Activated CD8-positive, alpha-beta T cell treated with anti-CD3 and anti-CD28 coated beads for 36 hours (primary cell): ENCODE measurements at places on chromosomes 7 and 10. TPM values are rescaled to one million over a fixed set of nuclear protein-coding genes. Genes with fewer than 3 reads are reported as not detected.

DNA sequence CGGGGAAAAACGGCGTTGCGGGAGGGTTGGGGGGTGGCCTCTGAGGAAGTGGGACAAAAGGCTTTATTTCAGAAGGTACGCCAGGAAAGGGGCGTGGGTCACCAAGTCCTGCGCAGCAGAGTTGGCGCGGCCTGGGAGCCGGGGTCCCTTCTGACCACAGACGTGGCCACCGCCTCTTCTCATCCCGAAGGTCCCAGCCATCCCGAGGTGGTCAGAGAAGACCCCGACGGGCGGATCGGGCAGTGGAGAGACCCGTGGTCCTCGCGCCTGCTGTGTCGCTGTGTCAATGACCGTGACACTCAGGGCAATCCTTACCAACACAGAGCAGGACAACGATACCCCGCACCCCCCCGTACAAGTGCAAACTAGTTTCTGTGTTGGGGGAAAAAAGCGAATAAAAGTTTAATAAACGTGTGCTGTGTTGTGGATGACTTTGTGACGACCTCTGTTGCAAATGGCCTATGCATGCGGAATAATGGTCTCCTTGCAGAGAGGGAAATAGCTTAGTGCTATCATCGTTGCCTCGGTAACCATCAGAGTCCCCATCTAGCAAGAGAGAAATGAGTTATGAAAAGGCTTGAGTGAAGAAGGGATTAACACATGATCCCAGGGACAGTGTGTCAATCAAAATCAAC is 19.4 kb upstream of the GATA3 start:
- no peak for DNase-seq

GRCh38 chr10:129505500-129506075 is 38.5 kb downstream of the MGMT start:
- DNase-seq, result no peak

DNA sequence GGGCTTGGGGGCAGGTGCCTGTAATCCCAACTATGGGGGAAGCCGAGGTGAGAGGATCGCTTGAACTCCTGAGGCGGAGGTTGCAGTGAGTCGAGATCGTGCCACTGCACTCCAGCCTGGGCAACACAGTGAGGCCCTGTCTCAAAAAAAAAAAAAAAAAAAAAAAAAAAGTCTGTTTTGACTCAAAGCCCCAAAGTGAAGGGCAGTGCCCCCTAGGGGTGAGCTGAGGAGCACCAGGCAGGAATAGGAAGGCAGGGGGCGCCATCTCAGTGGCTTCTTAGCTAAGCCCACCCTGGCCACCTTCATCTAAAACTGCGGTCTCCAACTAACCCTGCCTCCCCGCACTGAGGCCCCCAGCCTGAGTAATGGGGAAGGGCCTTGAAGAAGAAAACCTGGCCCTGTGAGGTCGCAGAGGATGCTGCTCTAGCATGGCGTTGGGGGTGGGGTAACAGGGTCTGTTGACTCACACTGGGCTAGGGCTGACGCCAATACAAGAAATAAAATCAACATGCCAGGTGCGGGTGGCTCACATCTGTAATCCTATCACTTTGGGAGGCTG is 9.8 kb downstream of the PODXL start:
- DNase-seq, result peak; percentile 74

- no peak for DNase-seq
Observed at GRCh38 chr10:94300042-94300441, 62.7 kb downstream of the NOC3L start.

GRCh38 chr10:7093368-7093767 is 317.5 kb downstream of the SFMBT2 start:
- DNase-seq, result no peak

LAMB4 gene
- not detected for total RNA-seq

GRCh38 chr7:44079331-44080021 is 2.9 kb downstream of the POLM start:
- DNase-seq, result peak; percentile 55

DNA sequence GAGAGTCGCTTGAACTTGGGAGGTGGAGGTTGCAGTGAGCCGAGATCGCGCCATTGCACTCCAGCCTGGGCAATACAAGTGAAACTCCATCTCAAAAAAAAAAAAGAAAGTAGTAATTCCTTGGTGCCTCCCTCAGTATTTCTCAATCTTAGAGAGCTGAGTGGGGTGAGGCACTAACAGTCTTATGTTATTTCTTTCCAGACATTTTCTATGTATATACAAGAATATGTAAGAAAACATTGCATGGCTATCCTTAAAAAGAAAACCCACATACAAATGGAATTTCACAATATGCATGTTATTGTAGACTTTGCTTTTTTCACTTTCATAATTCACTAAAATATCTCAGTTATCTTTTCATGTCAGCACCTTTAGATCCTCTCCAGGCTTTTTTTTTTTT is 13.6 kb upstream of the SLF2 start:
- DNase-seq, result no peak

GRCh38 chr7:156751319-156751718 is 110.7 kb downstream of the RNF32 start:
- peak; percentile 62 for DNase-seq

- DNase-seq, result no peak
Observed at GRCh38 chr7:142749218-142749993, at the start of gene PRSS1. Gene PRSS1 (plus strand): TSS chr7:142749472. CDS start chr7:142749485, 13 bp downstream.

GRCh38 chr7:99380823-99381663 is 6.5 kb downstream of the ARPC1B start:
- peak; percentile 97 for DNase-seq

NUDT1 gene
- total RNA-seq, result 90.2 TPM

GRCh38 chr10:2225609-2226008 is 488.3 kb upstream of the ADARB2 start:
- no peak for DNase-seq

- no peak for DNase-seq
Observed at GRCh38 chr10:125629758-125630376, 53.1 kb downstream of the TEX36 start.

- DNase-seq, result no peak
Observed at GRCh38 chr7:142806022-142806356, 35.2 kb downstream of the PRSS2 start.

- no peak for DNase-seq
Observed at GRCh38 chr10:6019010-6019782, 41.9 kb upstream of the IL15RA start.

CFAP69 gene
- total RNA-seq, result 0.07 TPM

- no peak for DNase-seq
Observed at GRCh38 chr10:61332581-61332980, 120.6 kb downstream of the TMEM26 start.

DNA sequence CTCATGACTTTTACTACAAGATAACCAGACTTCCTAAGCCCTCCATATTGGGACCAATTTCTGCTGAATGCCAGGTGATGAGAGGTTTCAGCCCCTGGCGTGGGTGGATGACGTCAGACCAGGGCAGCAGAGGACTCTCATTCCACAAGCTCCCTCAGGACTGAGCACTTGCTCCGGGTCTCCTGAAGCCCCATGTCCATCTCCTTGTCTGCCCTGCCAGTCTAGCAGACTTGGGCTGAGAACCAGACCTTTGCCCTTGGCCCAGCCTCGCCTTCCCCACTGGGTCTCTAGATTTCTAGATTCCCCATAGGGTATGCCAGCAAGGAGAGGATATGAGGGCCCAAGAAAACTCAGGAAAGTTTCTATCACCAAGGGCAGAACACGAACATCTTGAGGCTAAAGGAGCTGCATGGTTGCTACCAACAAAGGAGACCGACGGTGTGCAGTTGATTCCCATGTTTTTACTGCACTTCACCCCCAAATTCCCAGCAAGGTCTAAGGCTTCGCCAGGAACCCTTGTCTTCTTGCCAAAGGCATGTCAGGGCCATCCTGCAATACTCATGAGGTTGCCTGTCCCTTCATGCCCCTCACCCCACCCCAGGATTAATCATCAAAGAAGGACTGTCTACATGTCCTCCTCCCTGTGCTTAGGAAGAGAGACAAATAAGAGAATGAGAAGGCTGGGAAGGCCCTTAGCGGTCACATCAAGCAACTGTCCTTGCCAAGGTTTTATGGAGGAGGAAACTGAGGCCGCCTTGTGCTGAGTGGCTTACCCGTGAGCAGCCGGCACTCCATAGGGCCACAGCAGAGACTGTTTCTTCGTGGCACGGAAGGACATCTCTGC is 96.5 kb upstream of the MACROH2A2 start:
- DNase-seq, result no peak

DNA sequence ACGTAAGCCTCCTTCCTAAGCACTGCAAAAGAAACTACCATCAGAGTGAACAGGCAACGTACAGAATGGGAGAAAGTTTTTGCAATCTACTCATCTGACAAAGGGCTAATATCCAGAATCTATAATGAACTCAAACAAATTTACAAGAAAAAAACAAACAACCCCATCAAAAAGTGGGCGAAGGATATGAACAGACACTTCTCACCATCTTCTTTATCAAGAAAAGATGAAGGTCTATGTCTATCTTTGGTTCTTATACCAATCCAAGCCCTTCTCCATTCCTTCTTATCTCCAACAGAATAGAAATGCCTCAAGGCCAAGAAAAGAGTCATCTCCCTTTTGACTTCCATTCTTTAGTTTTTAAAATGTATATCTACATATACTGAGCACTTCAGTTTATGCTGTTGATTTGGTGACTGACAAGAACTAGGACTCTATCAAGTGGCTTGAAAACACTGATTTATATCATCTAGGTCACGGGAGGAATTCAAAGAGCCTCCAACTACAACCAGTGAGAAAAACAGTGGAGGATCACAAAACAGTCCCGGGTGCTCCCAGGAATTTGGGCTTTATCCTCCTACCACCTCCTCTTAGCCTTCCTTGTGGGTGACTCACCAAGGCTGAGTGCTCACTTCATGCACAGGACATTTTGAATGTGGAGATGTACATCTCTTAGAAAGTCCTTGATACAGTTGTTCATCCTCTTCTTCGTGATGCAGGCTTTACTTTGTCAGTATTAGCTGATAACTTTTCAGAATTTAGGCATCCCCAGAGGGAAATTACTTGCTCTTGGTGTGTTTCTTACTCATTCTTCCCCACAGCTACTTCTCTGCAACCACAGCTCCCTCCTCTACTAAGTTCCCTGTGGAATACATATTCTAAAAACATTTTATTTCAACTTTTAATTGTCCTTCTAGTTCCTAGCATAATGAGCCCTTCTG is 15.4 kb downstream of the TAS2R41 start:
- DNase-seq, result no peak

GRCh38 chr10:122647383-122647968 is 52.2 kb downstream of the C10orf120 start:
- no peak for DNase-seq

DNA sequence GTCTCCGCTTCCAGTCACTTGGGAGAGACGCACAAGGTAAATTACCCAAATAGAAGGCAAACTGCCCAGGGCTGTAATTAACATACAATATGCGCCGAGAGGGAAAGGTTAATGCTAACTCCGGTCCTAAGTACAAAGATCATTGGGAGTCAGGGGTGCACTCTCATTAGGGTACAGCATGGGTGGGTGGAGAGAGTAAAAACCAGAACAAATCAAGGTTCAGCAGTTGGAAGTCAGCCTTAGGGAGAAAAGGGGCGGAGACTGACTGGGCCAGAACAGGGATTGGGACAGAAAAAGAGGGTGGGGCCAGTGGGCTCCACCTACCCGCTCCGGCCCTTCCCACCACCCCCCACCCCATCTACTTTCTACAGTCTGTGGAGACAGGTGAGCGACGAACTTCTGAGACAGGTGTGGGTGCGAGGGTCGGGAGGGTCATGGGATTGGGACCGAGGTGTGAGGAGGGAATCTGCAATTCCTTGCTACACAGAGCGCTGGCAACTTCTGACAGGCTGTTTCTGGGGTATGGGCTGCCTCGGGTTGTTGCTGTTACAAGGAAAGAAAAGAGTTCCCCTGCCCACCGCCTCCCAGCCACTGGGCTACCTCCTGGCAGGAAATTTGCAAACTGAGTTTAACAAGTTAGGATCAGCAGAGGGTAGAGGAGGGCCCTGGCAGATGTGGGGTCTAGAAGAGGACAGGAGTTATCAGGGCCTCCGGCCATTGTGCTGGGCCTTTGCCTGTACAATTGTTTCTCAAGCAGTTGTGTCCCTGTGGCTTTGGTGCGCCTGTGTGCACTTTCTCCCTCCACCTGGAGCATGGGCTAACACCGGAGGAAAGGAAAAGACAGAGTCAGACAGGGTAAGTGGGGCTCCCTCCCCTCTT is at the start of gene TMEM139:
Gene TMEM139, plus strand, starts transcription at position 368 of the 879 bp plus-strand sequence. CDS start 1,000 bp downstream, outside the sequence.
- no peak for DNase-seq

- DNase-seq, result no peak
Observed at GRCh38 chr7:131365838-131366237, 38.2 kb downstream of the MKLN1 start.

DNA sequence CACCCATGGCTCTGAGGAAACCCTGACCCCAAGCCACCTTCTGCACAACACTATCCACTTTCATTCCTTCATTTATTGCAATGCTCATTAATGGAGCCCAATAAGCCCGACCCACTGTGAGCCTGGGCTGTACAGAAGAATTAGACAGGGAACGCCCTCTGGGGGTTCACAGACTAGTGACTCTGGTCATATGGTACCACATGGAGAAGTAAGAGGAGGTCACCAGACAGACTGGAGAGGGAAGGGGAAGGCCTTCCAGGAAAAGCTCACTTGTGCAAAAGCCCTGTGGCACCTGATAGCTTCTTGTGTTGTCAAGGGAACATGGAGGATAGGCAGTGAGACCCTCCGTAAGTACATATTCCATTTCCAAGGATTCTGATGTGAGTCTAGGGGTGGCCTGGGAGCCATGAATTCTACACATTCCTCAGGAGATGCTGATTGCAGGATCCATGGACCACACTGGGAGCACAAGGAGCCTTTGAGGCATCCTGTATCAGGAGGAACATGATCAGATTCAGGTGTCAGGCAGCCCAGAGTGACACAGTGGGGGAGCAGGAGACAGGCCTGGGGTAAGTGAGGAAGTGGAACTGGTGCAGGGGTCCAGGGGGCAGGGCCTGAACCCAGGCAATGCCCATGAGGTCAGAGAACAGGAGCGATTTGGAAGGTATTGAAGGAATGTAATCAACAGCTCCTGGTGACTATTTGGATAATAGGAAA is 19.9 kb downstream of the TMEM72 start:
- no peak for DNase-seq

GRCh38 chr7:141012696-141013344 is 1.9 kb downstream of the MRPS33 start:
- no peak for DNase-seq

GRCh38 chr10:36531621-36532020 is 593.8 kb upstream of the ANKRD30A start:
- no peak for DNase-seq

RRP12 gene
- total RNA-seq, result 51.0 TPM

GIMAP5 gene
- 37.6 TPM for total RNA-seq

GRCh38 chr7:47568056-47568455 is 13.9 kb downstream of the TNS3 start:
- DNase-seq, result no peak
